ENCODE measurements at places on chromosomes 4 and X.

DNA sequence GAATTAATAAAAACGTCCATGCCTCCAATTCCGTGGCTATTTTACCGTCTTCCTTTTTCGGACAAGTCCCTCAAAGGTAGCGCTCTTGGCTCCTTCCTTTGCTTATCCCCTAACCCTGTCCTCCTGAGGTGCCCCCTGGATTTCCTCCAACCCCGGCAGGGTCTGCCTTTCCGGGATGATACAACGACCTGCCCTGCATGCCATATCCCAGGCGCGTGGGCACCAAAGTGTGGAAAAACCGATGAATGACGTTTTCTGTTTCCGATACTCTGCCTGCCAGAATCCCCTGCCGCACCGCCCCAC is 706 bp upstream of the CSTF2 start:
- DNase-seq = no peak

- DNase-seq = no peak
These were observed 18.9 kb downstream of the GAK start for GRCh38 chr4:913280-913618.

- DNase-seq = no peak
These were observed 2.9 kb upstream of the LEF1 start for GRCh38 chr4:108171339-108172230.

DNA sequence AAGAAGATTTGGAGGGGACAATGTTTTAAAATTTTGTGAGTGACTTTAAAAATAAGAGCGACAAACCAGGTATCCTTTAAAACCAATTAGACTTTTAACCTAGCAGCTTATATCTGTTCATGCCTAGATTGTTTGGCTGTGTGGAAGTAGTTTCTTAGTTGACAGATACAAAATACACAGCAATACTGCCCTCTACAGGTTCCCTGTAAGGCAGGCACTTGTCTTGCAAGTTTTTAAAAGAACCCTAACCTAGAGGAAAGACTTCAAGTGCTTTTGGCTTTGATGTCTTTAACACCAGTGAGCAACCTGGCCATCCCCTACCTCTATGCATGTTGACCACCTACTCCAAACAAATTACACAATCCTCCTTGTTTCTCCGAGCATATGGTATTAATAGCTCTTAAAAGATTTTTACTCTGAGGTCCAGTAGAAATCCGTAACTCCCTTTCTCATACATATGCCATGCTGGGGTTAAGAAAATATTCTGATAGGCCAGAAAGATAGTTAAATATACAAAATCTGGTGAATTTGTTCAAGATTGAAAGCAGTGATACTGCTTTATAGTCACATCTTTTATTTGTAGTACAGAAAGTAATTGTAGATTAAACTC is 273.0 kb downstream of the ARHGAP24 start:
- DNase-seq = peak; percentile 7

GRCh38 chrX:112851806-112852205 is 11.2 kb upstream of the AMOT start:
- DNase-seq = no peak

GRCh38 chr4:152997771-152998487 is 61.8 kb downstream of the FHDC1 start:
- DNase-seq = no peak

All from esophagus squamous epithelium (tissue), 5 donors.